ENCODE measurements at places on chromosomes 3 and 15.
A peak's percentile ranks its signal among the peaks of the same experiment; 100 is the strongest.

DNA sequence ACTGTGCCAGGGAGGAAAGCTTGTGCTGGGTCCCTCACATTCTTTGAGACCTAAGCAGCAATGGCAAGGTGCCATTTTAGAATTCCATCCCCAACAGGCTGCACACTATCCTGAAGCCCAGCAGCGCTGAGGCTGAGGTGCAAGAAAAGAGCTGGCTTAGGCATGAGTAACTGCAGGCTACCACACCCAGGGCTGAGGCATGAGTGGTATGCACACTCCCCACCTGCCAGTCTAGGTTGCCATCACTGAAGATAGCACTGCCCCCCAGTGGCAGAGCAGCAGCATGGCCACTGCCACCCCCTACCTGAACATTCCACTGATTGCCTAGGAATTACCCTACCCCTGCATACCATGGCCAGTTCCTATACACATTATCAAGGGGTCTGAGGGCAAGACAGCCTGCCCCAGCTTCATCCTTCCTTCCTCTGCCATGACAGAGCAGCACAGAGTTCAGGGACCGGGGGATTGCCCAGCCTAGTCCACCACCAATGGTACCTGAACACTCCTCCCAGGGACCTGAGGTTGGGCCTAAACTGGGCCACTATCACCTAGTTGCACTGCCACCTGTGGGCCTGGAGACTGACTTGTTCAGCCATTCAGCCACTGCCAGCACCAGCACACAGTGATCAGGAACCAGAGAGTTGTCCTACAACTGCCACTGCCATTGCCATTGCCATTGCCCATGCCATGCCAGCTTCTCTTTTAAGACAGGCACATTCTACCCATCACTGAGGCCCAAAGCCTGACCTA, 129.8 kb downstream of the SATB1 start:
- DNase-seq = no peak

DNA sequence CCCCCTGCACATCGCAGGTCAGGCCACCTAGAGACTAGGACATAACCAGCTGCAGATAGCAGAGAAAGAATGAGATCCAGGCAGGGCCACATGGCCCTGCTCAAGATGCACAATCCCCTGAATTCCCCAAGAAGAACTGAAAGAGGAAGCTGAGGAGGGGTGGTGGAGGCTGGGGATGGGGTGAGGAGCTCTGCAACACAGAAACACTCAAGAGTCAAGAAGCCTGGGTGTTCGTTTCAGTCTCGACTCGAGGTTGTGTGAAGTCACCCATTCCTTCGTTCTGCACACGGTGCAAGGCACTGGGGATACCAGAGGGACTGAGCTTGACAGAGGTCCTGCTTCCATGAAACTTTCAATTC, 62.0 kb downstream of the TLE3 start:
- no peak for DNase-seq

GRCh38 chr15:100571592-100572167, 30.3 kb downstream of the LINS1 start:
- no peak for DNase-seq

DNA sequence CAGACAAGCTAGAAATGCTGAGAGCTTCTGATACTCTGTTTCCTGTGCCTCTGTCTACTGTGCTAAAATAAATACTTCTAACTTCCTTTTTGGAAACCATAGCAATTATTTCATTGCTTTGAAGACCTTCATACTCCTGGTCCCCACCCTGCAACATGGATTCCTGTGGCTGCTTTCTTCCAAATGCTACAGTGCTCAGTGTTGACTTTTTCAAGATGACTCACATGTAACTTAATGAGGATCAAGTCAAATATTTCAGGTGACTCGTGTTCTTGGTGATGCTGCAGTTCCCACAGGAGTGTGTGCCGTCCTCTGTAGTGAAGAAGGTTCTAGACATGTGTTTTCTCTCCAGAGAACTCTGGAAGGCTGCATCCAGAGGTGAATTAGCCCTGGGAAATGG, 288.6 kb downstream of the CLSTN2 start:
- DNase-seq = no peak

- DNase-seq = peak; percentile 57
Measured at GRCh38 chr15:89206908-89207331, 14.5 kb downstream of the RLBP1 start.

DNA sequence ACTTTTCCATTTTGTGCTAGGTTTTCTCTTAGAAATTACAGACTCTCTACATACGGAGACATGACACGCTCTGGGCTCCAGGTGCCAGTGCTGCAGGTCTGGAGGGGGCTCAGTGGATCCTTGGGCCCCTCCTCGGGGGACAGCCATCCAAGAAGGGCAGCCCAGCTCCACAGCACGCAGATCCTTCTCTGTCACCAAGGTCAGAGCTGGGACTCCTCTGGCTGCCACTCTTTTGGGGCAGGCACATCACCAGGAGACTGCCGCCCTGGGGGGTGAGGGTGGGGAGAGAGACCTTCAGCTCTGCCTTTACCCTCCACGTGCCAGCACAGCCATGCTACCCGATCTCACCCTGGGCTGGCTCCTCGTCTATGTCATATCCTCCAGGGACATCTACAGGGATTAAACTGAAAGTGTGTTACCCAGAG, 65.6 kb downstream of the ATP10A start:
- DNase-seq = no peak

- DNase-seq = no peak
Measured at GRCh38 chr15:78004919-78005634, 72.4 kb downstream of the TBC1D2B start.

DNA sequence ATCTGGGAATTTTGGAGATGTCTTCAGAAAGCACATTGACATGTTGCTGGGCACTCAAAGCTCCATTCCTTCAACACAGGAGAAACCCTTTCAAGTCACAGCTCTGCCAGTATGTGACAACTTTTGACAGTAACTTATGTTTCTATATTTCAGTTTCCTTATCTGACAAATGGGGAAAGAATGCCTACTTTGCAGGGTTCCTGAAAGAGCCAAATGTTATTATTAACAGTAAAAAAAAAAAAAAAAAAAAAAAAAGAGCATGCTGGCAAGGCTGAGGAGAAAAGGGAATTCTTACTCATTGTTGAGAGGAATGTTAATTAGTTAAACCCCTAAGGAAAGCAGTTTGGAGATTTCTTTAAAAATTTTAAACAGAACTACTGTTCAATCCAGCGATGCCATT, 272.5 kb upstream of the TGFBR2 start:
- no peak for DNase-seq

DNA sequence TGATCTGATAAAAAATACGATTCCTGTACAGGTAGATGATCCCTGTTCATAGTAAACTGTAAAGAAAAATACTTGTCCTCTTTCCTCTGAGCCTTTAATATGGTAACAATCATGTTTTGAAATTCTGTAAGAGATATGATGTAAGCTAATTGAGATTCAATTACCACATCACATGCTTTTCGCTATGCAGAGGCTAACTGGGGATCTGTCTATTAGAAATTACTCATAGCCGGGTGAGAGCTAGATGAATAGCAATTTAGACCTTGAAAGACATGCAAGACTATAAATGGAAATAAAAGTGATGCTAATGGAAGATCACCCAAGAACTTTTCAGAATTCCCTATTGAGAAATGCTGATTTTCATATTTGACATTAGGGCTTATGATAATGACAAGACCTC, 579.9 kb upstream of the ZNF717 start:
- no peak for DNase-seq

GRCh38 chr3:37904601-37905000, 42.9 kb downstream of the CTDSPL start:
- DNase-seq = no peak

GRCh38 chr3:47001731-47002170, 22.3 kb downstream of the NBEAL2 start:
- no peak for DNase-seq
